ENCODE measurements at places on chromosomes 4 and X. TPM values are rescaled to one million over a fixed set of nuclear protein-coding genes. Genes with fewer than 3 reads are reported as not detected.

GRCh38 chr4:183637461-183637860 lies 21.5 kb downstream of the RWDD4 start:
- no peak overlapping the region for H3K4me3 ChIP-seq
- H3K36me3 ChIP-seq: peaks cover 2% of the 10 kb centered on the region
- H3K4me1 ChIP-seq: no peaks in the 10 kb centered on the region
- no peak for DNase-seq
- no peaks in the 10 kb centered on the region for H3K27me3 ChIP-seq
- peak overlapping the region; percentile 48 for H3K27ac ChIP-seq

DNA sequence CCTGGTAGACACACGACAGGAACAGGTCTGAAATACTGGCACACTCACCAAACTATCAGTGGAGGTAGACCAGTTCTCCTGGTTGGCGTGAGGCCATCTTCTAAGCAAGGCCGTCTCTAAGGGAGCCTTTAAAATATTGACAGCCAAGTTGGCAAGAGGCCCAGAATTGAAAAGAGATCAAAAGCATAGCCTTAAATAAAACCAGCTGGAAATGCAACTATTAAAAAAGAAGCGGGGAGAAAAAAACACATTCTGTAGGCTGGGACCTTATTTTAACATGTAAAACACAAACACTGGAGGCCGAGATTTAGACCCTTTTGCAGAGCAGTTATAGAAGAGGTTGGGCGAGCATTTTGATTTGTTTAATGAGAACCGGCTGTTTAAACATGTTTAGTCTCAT lies 233.0 kb upstream of the CLNK start:
- H3K27me3 ChIP-seq: no peaks in the 10 kb centered on the region
- H3K27ac ChIP-seq: no peak overlapping the region
- no peak overlapping the region for H3K4me3 ChIP-seq
- no peaks in the 10 kb centered on the region for H3K36me3 ChIP-seq
- no peak for DNase-seq

- no peak overlapping the region for H3K27ac ChIP-seq
- no peak for DNase-seq
- no peak overlapping the region for H3K4me3 ChIP-seq
Observed at GRCh38 chr4:48018112-48018511, 1.5 kb downstream of the NIPAL1 start.

- DNase-seq: no peak
- H3K27me3 ChIP-seq: no peaks in the 10 kb centered on the region
- H3K27ac ChIP-seq: no peak overlapping the region
- H3K36me3 ChIP-seq: no peaks in the 10 kb centered on the region
- H3K4me1 ChIP-seq: peaks cover 8% of the 10 kb centered on the region
Observed at GRCh38 chr4:75345423-75345822, 168.8 kb downstream of the RCHY1 start.

DNA sequence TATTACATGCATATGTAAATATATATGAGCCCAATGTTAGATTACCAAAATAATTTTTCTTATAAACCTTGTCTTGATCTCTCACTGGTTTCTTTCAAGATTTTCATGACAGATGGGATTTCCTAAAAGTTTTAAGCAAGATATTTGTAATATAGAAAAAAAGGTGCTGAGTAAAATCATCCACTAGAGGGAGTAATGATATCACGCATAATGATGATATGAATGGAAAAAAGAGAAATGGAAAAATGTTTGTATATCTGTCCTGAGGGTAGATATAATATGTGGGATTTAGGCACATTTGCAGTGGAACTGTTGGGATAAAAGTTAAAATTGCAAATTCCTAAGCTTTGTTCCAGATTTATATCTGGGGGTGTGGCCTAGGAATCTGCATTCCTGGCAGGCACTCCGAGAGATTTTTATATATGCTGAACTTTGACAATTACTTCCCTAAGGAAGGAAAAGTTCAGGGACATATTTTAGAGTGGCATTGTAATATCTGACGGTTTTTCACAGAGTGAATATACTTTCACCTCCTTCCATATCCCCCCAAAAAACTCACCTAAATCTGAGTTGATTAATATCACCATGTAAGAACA lies 60.5 kb downstream of the TMA16 start:
- H3K27me3 ChIP-seq: no peaks in the 10 kb centered on the region
- H3K36me3 ChIP-seq: no peaks in the 10 kb centered on the region
- no peak for DNase-seq

MAGED4 gene
- total RNA-seq: 11.0 TPM

Data from sigmoid colon (tissue), 7 donors.